Stimulated activated naive CD8-positive, alpha-beta T cell treated with anti-CD3 and anti-CD28 coated beads, Interleukin-15, amount 100 ng/mL, for 72 hours (primary cell): ENCODE measurements at places on chromosomes 4 and X.

GRCh38 chr4:125938541-125938940 is 623.8 kb downstream of the FAT4 start:
- DNase-seq, result no peak

GRCh38 chr4:16757080-16757521 is 141.3 kb downstream of the LDB2 start:
- DNase-seq, result no peak

DNA sequence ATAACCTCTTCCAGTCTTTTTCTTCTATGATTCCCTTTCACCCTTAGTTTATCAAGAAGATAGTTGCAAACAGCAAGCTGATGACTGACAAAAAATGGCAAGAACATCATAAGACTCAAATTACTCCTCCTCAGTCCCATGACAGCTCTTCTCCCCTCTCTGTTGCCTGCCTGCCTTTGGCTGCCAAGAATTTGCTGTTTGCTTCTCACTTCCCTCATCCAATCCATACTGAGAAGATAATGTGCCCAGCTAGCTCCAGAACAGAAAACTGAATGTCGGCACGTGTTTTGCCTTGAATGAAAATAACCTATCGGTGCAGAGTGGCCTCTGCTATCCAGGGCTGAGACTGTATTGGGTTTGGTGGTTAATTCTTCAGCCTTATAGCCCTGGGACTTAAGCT is 192.1 kb downstream of the PPARGC1A start:
- DNase-seq, result no peak

DNA sequence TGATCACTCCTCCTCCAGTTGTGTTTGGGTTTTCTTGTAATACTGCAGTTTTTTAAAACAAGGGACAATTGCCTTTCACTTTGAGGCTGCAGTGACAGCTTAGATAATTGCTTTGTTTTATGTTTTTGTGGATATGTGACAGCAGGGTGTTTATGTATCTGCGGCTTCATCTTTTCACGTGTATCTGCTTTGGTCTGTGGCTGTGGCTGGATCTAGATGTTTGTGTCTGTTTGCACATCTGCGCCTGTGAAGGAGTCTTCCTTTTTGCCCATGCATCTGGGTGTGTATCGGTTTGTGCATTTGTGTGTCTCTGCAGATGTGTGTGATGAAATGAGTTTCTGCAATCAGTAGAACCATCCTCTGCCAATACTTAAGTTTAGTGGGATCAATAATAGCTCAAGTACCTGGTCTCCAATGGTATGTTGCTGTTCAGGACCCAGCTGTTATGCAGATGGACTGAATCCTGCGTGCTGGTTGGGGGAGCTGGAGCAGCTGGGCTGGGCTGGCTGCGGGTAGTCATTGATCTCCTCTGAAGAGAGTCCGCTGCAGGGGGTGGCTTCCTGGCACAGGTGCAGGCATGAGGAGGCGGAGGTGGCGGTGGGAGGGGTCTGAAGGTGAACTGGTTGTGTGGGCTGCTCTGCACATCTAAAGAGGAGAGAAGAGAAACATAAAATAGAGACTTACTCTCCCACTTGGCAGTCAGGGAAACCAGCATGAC is 390.3 kb downstream of the SH2D1A start:
- peak; percentile 18 for DNase-seq

DNA sequence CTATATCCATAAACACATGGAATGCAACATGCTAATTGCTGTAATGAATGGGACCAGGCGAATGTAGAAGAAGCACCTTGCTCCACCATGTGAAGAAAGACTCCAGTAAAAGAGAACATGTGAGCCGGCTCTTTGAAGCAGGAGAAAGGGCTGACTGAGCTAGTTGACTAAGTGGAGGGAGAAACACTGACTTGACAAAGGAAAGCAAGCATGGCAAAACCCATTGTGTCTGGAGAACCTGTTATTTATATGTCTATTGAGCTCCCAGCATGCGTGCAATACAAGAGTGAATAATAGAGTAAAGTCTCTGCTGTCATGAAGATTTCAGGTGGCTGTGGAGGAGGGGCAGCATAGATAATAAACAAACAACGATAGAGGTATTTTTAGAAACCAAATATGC is 559.9 kb downstream of the RAB28 start:
- DNase-seq, result no peak

GRCh38 chrX:102129473-102129872 is 4.0 kb downstream of the TCEAL2 start:
- no peak for DNase-seq

- DNase-seq, result no peak
Observed at GRCh38 chr4:79763486-79764075, 309.4 kb downstream of the ANTXR2 start.

DNA sequence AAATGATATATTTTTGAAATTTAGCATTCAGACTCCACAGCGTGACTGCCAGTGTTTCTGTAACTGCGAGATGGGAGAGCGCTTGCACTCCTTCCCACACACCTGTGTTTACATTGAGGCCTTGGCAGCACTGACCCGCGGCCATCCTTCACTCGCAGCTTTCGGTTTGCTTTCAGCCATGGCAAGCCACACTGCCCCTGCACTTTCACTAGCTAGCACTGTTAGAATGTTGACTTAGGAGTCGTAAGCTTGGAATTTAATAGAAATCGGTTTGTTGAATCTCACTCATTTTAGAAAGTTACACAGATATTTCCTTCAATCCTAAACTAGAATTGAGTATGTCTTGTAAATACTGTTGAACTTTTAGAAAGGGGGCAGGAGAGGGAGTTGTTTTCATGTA is 136.2 kb downstream of the CFAP299 start:
- DNase-seq, result no peak

GRCh38 chr4:37742149-37742548 is 56.0 kb upstream of the RELL1 start:
- no peak for DNase-seq

DNA sequence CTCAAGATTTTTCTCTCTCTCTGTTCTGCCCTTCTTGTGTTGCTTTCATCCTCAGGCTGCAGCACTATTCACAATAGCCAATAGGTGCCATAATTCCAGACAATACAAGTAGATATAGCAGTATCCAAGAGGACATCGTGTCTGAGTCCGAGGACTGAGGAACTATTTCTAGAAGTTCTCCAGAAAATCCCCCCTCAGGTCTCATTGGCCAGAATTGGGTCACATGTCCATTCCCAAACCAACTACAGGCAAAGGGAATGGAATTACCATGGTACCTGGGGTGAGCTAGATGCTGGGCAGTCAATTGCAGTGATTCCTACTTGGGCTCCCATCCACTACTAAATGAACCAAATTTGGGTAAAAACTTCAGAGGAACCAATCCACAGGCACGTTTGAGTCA is 301.9 kb upstream of the RASGEF1B start:
- no peak for DNase-seq

GRCh38 chr4:24094726-24095125 is 204.9 kb upstream of the PPARGC1A start:
- no peak for DNase-seq

- peak; percentile 8 for DNase-seq
Observed at GRCh38 chr4:183097231-183098018, 1.6 kb upstream of the WWC2 start.

GRCh38 chr4:152089584-152089983 is 328.8 kb upstream of the GATB start:
- no peak for DNase-seq

GRCh38 chrX:150370589-150371312 is 7.6 kb downstream of the MAMLD1 start:
- no peak for DNase-seq

DNA sequence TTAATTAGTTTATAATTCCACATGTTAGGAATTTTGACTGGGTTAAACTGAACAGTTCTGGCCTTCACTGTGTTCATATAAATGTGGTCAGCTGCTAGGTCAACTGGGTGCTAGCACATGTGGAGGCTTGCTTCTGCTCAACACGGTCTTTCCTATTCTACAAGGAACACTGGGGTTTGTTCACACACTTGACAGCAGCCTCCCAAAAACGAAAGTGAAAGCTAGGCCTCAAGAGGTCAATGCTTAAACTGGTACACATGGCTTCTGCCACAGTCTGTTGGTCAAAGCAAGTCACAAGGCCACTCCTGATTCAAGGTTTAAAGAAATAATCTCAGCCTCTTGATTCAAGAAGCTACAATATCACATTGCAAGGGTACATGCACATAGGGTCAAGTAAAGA is 126.5 kb downstream of the QDPR start:
- no peak for DNase-seq

DNA sequence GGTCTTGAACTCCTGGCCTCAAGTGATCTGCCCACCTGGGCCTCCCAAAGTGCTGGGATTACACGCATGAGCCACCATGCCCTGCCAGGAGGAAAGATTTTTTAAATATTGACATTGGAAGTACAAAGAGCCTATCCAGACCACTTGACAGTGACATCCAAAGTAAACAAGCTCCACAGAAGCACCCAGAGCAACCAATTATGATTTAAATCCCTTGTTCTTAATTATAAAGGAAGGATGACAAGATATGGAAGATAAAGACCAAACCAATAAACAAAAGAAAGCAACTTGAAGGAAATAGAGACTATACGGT is 27.7 kb upstream of the RPL34 start:
- DNase-seq, result no peak

DNA sequence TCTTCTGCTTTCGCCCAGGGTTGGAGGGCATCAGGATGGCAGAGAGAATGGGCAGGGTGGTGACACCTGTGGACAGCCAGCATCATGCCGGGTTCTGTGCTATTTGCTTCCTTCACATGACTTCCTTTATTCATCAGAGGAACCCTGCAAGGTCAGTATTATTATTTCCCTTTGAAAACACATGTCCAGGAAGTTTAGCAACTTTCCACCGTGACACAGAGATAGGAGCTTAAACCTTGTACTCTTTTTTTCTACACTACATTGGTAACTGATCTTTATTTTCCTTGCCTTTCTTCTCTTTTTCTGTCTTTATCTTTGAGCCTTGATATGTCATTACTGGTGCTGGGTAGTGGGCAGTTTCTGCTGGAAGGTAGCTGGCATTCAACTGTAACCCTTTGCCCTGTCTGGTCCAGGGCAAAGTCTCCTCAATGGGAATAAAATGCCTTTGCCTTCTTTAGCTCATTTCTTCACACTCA is 5.0 kb upstream of the MGST2 start:
- DNase-seq, result no peak

DNA sequence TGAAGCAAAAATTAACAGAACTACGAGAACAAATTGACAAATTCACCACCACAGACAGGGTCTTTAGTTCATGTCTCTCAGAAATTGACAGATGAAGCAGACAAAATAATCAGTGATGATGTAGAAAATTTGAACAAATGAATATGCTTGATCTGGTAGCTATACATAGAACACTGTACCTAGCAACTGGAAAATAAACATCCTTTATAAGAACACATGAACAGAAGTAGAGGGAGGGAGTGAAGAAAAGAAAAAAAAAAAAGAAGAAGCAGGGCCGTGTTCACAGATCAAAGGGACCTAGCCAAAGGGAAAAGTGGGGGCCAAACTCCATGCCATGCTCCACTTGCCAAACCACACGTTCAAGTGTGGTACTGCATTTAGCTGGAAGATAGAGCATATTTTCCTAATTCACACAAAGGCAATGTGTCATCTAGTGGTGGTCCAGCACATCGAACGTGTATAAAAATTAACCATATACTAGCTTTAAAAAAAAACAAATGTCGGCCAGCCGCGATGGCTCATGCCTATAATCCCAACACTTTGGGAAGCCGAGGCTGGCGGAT is 5.6 kb upstream of the THOC2 start:
- no peak for DNase-seq

DNA sequence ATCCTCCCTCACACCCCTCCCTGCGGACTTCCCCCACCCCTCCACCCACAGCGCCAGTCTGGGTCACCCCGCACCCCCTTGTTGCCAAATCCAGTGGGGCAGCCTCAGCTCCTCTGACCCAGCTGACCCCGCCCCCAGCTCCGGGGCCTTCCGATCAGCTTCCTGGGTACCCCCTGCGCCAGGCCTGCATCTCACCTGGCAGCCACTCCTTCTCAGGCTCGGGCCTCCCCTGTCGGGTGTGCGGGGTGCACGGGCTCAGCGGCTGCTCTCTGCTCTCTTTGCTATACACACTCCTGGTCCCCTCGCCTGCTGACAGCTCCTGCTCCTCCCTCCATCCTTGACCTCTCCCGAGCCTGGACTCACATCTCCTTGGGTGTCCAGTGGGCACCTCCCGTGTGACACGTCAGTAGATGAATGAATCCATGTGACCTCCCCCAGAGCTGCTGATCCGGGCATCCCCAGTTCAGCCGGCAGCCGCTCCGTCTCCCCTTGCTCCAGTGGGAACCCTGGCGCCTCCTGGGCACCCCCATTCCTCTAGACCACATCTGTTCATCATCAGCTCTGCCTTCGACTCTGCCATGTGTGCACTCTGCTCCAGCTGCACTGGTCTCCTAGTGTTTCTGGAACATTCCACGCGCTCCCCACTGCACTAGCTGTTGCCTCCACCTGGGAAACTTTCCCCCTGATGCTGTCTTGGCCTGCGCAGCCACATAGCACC is 9.9 kb downstream of the CFAP99 start:
- no peak for DNase-seq

- peak; percentile 39 for DNase-seq
Observed at GRCh38 chr4:82864336-82864979, 26.5 kb downstream of the SEC31A start.

GRCh38 chrX:43333543-43333942 is 322.6 kb upstream of the MAOA start:
- no peak for DNase-seq

GRCh38 chrX:20032201-20032600 is 41.3 kb upstream of the BCLAF3 start:
- no peak for DNase-seq

GRCh38 chr4:75718529-75718928 is 5.8 kb upstream of the USO1 start:
- no peak for DNase-seq

DNA sequence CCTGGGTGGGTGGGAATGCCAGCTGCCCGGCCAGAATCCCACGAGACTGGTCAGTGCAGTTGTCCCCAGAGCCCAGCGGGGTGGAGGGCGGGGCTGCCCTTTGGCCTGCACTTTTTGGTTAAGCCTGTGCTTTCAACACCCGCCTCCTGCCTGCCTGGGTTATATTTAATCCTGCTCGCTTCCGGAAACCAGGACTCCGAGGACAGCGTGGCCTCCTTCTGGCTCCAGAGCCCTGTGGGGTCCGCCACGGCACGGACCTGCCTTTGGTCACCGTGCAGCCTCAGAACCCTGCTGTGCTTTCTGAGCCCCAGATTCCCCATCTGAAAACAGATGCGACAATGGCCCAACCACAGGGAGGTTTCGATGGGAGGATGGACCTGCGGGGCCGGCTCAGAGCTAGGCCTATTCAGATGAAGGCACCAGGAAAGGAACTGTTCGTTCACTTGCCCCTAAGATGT is 29.4 kb upstream of the KIAA0232 start:
- DNase-seq, result no peak

DNA sequence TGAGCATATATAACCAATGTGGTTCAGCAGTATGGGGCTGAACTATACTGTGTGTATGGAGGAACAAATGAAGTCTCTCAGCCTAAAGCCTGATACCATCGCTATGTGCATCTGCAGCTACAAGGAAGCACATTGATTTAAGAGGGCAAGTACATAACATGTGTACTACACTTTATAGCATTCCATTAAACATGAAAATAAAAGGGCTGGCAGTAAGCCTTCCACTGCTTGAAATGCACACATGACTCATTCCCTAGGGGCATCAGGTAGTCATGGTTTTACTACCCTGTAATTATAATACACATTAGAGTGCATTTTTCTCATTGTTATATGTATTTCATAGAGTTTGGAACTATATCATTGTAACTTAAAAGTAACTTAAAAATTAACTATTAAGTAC is 51.2 kb downstream of the SMARCA1 start:
- DNase-seq, result no peak

- DNase-seq, result no peak
Observed at GRCh38 chr4:53620956-53621355, 29.7 kb upstream of the LNX1 start.

- no peak for DNase-seq
Observed at GRCh38 chr4:54152846-54153600, 53.1 kb downstream of the GSX2 start.
